ENCODE measurements at places on chromosomes 2 and 18.

GRCh38 chr2:128499367-128500137 lies 180.9 kb upstream of the HS6ST1 start:
- DNase-seq, result no peak

DNA sequence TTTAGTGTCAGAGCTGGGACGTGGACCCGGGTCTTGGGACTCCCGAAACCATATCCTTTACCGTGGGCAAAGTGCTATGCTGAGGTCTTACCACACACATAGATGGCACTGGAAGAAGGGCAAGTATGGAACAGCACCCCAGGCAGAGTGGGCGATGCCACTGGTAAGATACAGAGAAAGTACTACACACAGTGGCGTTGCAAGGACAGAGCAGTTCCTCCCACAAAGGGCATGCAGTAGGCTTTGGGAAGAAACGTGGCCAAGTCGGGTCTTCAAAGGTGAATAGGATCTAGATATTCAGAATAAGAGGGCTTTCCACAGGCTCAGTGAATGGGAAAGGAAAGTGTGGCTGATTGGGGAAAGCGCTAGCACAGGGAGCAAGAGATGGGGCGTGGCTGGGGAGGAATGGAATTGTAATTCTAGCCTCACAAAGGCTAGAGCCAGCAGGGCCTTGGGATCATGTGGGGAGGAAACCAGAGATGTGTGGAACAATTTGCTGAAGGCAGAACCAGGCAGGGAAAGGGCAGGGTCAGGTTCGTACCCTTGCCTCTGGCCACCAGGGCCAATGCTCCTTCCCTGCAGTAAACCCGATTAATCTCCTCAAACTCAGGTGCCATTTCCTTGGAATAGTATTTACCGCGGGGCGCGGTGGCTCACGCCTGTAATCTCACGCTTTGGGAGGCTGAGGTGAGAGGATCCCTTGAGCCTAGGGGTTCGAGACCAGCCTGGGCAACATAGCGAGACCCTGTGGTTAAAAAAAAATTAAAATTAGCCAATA lies 36.0 kb downstream of the PCBP1 start:
- DNase-seq, result no peak

- no peak for DNase-seq
These were observed 20.9 kb upstream of the ROCK2 start for GRCh38 chr2:11365096-11365879.

- DNase-seq, result no peak
These were observed 86.8 kb downstream of the MAIP1 start for GRCh38 chr2:200042102-200042735.

DNA sequence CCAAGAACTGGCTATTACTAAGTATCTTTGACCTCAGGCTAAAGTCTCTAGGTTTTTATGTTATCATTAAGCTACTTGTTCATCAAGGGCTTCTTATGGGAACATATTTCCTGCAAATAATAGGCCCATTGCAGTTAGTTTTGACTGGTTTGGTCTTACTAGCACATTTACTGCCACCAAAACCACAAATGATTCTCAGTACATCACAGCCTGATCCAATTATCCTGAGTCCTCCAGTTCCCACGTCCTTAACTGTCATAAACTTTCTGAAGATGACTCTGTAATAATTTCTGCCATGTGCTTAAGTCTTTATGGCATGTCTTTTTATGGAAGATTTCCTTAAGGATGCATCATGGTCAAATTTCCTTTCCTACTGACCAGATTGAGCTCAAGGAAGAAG lies 123.3 kb upstream of the TANK start:
- no peak for DNase-seq

- no peak for DNase-seq
These were observed 304.4 kb upstream of the HS6ST1 start for GRCh38 chr2:128622955-128623620.

- DNase-seq, result no peak
These were observed 17.3 kb downstream of the CYS1 start for GRCh38 chr2:10062931-10063365.

GRCh38 chr2:189175869-189176433 lies 3.6 kb downstream of the COL5A2 start:
- no peak for DNase-seq

- DNase-seq, result no peak
These were observed 38.2 kb downstream of the CASP8 start for GRCh38 chr2:201298462-201299052.

GRCh38 chr2:84701880-84702279 lies 179.0 kb downstream of the TRABD2A start:
- DNase-seq, result no peak

DNA sequence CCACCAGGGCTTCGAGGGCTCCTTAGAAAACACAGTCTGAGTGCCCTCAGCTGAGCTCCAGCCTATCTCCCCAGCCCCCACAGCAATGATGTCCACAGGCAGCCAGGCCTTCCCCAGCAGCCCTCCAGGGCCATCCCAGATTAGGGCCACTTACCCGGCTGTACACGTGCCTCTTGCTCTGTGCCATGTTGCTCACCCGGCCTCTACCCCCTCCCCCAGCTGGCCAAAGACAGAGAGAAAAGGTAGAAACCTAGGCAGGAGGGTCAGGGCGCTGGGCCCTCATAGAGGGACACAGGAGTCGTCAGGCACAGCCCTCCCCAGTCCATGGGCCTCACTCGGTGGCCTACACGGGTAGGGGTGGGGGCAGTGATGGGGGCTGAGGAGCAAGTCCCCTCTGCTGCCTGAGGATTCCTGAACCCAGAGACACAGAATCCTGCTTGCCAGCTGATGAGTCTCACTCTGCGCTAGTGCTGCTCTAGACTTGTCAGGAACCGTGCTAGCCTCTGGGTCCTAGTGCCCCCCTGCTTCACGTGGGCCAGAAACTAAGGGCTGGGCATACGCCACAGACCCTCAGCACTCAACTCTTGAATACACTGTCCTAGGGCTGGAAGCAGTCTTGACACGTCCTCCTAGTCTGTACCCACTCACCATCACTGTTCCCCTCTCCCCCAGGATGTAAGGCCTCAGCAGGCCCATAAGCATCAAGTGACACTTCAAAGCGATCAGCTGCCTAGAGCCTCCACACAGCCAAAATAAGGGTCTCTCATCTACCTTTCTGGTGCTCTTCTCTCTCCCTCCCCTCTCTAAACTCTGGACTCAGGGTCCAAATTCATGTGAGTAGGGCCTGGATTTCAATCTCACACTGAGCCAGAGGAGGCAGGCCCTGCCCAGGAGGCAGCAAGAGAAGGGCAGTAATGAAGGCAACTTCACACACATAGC lies at the start of gene DCTN1:
Gene DCTN1 (minus strand): TSS at position 461 of the 939 bp plus-strand sequence. CDS start 274 bp downstream, at position 187.
- no peak for DNase-seq

DNA sequence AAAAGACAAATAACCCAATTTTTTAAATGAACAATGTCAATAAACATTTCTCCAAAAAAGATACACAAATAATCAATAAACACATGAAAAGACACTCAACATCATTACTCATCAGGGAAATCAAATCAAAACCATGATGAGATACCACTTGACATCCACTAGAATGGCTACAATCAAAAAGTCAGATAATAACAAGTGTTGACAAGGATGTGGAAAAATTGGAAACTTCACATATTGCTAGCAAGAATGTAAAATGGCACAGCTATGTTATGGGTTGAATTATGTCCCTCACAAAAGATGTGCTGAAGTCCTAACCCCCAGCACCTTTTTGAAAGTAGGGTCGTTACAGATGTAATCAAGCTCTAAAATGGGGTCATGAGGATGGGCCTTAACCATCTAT lies 33.2 kb downstream of the TNS1 start:
- DNase-seq, result no peak

DNA sequence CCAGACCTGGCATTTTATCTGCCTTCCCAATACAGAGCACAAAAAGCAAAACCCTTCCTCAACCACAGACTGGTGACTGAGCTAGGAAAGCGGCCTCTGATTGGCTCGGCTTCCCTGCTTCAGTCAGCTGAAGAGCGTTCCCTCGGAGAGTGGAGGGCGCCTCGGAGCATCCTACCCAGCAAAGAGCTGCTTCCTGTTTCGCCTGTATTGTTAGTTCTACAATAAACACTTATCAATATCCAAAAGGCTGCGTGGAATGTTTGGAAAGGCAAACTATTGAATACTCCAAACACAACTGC lies 125.0 kb downstream of the CACNB4 start:
- DNase-seq, result no peak

DNA sequence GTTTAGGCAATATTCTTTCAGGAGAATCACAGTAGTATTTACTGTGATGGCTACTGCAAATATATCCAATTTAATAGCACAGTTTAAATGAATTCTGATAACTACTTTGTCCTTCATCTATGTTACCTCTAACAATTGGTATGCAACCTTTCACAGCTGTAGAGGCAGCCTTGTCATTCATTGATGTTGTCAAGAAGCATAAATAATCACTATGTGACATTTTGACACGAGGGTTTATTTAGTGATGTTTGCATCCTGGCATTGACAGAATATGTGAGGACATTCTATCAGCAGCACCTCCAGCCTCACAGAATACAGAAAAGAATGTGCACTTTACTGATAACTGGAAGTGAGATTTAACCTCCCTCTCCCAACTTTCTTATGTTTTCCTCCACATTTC lies 9.3 kb upstream of the KCNJ3 start:
- no peak for DNase-seq

GRCh38 chr2:71925268-71926088 lies 222.2 kb downstream of the CYP26B1 start:
- DNase-seq, result no peak

GRCh38 chr2:51256736-51257135 lies 224.8 kb upstream of the NRXN1 start:
- no peak for DNase-seq

DNA sequence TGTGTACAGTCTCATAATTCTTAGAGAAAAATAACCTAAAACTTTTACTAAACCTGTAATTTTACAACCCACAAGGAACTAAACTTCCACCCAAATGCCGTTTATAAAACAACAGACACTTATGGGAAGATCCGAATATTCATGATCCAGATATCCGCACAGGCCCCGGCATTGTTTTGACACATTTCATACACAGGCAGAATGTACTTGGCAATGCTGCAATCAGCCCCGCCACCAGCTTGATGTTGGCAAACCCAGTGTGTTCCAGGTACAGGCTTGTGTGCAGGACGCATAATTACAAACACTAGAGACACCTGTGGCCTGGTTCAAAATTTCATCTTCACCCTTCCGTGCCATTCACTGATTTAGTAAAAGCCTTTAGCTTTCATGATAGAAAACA lies 393.0 kb upstream of the SALL3 start:
- no peak for DNase-seq

GRCh38 chr2:223562078-223562477 lies 40.1 kb downstream of the SCG2 start:
- DNase-seq, result no peak

GRCh38 chr2:142445023-142445422 lies 314.2 kb upstream of the LRP1B start:
- DNase-seq, result no peak

DNA sequence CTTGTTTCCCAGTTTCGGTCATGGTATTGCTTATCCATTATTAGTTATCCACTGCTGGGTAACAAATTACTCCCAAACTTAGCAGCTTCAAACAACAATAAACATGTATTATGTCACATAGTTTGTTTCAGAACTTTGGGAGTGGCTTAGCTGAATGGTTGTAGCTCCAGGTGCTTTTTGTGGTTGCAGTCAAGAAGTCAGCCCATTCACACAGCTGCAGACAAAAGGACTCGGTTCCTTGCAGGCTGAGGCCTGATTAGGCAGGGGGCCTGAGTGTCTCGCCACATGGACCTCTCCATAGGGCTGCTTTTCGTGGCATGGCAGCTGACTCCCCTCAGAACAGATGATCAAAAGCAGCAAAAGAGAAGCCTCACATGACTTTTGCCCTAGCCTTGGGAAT lies 58.2 kb upstream of the ITGA4 start:
- DNase-seq, result no peak

DNA sequence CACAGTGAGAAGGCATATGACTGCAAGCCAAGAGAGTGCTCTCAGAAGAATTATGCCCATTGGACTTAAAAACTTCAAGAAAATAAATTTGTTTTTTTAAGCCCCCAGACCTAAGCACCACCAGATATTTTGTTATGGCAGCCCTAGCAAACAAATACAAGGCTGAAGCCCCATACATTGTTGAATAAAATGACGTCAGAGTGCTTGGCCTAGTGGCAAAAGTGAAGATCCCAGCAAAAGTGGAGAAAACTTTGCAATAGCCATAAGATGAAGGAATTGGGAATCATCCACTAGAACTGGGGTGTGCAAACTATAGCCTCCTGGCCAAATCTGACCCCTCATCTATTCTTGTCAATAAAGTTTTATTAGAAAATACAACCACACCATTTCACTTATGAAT lies 517.5 kb downstream of the IRS1 start:
- no peak for DNase-seq

DNA sequence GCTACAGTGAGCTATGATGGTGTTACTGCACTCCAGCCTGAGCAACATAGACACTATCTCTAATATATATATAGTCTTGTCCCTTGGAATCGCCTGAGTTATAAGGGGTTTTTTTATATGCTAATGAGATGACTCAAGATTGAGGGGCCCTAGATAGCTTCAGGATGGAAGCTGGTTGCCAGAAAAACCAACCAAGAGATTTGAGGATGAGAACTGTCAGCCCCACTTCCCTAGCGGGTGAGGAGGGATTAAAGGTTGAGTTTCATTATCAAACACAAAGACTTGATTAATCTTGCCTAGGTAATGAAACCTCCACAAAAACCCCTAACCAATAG lies 12.6 kb upstream of the GALM start:
- DNase-seq, result no peak

DNA sequence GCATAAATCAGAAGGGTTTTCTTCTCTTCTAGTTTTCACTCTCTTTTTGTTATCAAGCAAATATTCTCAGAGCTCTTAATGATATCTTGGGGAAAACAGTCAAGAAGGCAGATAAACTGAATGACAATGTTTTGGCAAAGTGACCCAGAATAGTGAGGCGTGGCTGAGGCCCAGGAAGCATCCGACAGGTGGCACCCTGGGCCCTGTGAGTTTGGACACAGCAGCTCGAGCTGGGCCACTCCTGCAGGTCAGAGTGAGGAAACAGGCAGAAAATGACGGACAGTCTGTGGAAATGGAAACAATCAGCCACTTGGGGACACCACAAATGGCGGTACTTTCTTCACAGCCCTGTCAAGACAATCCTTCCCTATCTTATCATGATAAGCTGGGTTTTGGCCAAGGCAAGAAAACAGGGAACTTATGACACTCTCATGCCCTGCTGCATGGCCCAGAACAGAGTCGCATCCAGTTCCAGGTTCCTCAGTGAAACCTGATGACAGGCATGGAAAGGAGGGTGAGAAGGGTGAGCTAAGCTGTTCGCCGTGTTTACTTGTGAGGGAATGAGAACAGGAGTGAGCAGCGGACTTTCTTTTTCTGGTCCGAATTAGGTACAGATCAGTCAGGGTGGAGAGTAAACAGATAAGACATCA lies 32.1 kb downstream of the MRPL44 start:
- DNase-seq, result no peak

DNA sequence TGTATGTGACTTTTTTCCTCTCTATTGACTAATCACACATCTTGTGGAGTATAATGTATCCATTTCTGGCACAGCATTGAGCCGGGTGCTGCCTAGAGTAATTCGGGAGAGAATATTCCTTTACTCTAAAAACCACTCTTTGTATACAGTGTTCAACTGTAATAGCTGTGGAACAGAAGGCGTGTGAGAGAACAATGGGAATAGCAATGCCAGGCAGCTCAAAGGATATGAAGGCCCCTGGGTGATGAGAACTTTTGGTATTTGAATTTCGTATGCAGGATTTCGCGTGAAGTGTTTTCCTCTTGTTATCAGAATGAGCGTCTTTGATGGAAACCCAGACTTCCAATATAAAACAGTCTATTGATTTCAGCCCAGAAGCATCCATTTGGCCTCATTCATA lies 84.6 kb upstream of the MAP3K20 start:
- no peak for DNase-seq
